ENCODE measurements at places on chromosomes 7 and 10.

GRCh38 chr10:57262892-57263291, 901.8 kb upstream of the ZWINT start:
- no peak for DNase-seq

DNA sequence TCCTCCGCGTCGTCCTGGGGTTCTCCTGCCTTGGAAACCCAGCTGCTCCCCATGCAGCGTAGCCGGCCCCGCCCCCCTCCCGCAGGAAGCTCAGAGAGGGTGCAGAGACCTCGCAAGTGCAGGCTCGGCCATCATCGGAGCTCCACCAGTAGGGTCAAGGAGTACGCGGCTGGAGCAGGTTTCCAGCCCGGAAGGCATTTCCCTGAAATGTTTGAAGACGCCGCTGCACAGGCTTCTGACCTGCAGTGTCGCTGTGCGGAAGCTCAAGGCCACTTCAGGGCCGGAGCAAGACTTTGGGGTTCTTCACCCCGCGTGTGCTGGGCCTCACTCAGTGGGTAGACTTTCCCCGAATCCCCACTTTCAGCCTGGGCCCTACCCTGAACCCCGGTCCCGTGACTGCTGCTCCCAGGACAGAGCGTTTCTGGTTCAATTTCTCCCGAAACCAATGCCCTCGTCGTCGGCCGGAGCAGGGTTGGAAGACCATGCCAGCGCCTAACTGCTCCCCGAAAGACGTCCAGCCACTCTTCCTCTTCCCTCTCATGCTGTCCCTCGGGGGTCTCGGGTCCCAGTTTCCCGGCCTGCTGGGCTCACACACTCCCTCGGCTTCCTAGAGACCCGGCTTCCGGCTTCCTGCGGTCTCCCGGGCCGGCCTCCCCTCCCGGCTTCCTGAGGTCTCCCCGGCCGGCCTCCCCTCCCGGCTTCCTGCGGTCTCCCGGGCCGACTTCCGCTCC, 52.1 kb downstream of the INSIG1 start:
- no peak for DNase-seq

GRCh38 chr10:132040046-132040445, 25.7 kb upstream of the JAKMIP3 start:
- no peak for DNase-seq

- DNase-seq = no peak
Observed at GRCh38 chr10:68756246-68756645, 35.2 kb downstream of the CCAR1 start.

DNA sequence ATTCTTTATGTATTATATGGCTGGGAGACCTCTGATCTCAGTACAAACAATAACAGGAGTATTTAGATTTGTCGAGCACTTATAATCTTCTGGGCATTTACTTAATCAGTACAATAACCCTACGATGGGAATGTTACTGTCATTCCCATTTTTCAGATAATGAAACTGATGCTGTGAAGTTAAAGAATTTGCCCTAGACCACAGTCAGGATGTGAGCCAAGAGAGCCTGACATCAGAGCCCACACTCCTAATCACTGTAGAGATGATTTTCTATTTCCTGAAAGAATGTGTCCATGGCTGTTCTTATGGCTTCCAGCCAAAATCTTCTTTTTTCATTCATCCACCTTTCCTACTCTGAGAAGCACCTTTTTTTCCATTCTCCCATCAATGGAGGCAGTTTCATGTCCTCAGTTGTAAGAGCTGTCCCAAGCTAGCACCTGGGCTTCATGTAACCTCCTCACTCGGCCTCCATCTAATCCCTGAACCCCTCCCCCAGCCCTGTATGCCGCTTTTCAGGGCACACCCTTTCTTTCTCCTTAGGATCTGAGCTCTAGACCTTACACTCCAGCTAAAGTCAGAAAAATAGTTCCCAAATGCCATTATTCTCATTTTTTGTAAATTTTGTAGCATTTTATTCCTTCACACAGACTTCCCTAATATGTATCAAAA, 12.2 kb upstream of the CAV1 start:
- DNase-seq = no peak

- no peak for DNase-seq
Observed at GRCh38 chr10:79185067-79185774, 116.5 kb downstream of the ZMIZ1 start.

DNA sequence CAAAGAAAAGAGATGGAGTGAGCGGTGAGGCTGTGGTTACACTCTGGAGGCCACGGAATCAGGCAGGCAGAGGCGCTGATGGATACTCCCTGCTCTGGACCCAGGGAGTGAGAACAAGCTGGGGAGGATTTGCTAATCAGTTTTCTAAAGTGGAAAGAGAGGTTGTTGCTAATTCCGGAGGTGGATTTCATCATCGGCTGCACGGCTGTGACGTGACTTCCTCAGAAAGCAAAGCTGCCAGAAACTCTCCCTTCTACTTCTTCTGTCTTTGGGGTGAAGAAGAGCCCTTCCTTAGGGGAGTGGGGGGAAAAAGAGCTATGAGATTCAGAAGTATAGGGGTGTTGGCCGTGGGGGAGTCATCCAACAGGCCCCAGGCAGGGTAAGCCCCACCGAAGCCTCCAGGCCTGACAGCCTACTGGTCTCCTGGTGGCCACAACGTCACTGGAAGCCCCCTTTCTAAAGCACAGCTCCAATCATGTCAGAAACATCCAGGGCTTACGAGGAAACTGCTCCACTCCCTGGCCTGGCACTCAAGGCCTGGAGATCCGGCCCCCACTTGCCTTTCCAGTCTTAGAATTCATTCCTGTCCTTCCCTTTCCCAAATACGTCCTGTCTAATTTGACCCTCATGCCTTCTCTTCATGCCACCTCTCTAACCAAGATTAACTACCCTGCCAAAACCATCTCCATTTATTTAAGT, 114.5 kb downstream of the HIP1 start:
- DNase-seq = no peak

GRCh38 chr10:85420501-85421191, 945.9 kb downstream of the GRID1 start:
- no peak for DNase-seq

DNA sequence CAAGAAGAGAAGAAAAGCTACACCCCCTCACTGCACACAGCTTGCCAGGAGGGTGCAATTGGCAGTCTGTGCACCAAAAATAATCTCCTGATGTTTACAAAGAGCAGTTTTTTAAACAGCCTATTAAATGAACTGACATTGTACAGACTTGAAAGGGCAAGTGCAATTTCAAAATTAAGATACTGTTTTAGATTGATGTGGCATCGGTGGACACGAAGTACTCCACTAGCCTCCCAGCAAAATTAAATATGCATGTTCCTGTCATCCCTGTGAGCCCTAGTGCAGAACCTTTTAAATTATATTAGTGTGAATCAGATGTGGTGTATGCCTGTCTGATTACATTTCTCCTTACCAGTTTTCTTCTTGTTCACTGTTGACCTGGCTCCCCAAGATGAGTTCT, 87.9 kb downstream of the WIPF3 start:
- no peak for DNase-seq

- DNase-seq = no peak
Observed at GRCh38 chr7:30278376-30278775, 6.0 kb upstream of the ZNRF2 start.

DNA sequence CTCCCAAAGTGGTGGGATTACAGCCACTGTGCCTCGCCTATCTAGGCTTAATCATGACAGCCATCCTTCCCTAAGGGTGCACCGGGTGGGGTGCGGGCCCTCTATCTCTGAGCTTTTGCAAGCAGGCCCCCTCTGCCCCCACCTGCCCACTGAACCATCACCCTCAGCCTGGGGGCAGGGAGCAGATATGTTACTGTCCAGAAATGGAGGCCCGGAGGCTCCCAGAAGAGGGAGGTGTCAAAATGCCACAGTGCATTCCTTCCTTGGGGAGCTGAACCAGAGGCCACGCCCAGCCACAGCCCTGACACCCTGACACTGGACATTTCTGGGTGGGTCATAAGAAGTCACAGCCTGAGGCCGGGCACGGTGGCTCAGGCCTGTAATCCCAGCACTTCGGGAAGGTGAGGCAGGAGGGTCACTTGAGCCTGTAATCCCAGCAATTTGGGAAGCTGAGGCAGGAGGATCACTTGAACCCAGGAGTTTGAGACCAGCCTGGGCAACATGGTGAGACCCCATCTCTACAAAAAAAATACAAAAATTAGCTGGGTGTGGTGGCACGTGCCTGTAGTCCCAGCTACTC, 129.8 kb upstream of the TNRC18 start:
- DNase-seq = no peak

GRCh38 chr10:101778781-101779543, 3.0 kb upstream of the FGF8 start:
- no peak for DNase-seq

- DNase-seq = no peak
Observed at GRCh38 chr10:1217661-1218060, 161.5 kb downstream of the WDR37 start.

DNA sequence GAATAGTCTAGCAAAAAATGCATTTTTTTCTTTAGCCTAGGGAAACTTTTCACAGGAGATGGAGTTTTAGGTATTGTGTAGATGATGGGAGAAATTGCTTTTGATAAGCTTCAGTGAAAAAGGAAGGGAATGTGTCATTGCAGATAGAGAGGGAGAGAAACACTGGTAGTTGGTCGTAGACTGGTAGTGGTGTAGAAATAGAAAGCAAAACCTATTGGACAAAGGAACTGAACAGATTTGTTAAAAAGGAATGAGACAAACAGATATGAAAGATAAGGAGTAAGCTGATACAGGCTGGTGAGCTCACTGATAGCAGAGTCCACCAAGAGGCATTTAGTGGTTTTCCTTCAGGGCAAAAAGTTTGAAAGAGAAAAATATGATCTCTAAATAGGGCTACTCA, 94.3 kb downstream of the ZEB1 start:
- no peak for DNase-seq

DNA sequence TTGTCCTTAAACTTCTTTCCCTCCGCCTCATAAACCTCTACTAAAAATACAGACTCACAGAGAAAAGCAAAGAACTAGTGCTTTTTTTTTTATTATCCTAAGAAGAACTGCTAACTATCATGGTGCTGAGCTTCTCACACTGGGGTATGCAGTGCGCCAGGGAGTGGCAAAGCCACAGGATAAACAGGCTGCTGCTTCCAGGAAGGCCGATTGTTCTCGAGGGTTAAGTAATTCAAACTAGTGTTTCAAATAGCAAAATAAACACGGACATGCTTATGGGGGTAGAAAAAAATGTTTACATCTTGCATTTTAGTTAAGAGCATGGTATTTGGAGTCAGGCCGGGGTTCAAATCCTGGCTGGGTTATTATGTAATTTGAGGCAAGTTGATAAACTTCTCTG, 157.0 kb downstream of the TAX1BP1 start:
- DNase-seq = no peak

- DNase-seq = no peak
Observed at GRCh38 chr10:95217476-95217875, 23.4 kb downstream of the ACSM6 start.

DNA sequence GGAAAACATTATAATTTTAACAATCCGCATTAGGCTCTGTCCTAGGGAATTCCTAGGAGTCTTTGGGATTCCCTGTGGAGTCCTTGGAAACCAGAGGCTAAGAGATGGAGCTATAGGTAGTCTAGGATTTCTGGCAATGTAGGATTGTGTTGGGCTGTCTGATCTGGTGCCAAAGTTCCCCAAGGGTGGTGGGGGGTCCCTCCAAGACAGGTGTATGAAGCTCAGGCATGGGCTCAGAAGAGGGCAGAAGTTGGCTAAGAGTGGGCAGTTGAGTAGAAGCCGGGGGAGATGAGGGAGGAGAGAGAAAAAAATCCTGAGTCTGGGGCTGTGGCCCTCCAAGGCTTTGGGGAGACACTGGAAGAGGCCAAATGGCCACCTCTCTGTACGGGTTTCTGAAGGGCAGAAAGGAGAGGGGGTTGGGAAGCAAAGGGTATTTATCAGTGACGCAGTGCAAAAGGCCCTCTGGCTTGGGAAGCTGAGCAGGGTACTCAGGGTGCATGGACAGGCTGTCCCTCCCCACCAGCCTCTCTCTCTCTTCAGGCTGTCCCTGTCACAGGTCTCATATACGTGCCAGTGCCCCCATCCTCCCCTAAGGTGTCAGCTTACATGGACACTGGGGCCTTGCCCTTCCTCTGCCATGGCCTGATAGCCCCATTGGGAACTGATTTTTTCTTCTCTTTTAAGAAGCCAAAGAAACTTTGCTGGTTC, 929 bp downstream of the HOXA6 start:
- DNase-seq = peak; percentile 46

- no peak for DNase-seq
Observed at GRCh38 chr10:86580521-86580891, 58.9 kb upstream of the WAPL start.

DNA sequence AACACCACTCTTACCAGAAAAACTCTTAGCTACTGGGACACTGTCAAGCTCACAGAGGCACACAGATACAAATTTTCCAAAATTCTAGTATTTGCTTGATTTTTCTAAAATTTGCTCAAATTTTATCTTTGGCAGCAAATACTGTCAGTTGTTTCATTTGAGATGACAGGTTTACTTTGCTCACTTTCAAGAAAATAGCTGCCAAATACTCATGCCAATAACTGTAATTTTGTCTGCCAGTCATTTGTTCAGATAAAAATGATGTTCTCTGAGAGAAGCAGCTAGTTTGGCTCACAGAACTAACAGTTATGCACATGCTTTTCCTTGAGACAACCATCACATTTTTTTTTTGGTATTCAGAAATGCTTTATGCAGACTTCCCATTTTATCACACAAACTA, 82.8 kb downstream of the LRRC18 start:
- DNase-seq = no peak

DNA sequence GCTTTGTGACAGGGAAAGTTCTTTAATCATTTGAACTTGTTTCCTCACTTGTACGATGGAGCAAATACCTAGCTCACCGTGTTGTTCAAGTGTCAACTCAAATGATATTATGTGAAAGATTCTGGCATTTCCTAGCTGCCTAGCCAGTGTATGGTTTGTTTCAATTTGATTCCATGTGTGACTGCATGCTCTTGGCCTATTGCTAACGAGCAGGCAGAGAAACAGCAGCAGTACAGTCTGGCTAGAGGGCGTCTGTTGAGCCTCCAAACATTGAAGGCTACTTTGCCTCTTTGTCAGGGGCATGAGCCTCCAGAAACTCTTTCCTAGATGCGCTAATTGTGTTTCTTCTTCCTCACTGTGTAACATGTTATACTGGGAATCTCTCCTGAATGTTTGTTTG, 417.4 kb downstream of the EXOC4 start:
- no peak for DNase-seq

DNA sequence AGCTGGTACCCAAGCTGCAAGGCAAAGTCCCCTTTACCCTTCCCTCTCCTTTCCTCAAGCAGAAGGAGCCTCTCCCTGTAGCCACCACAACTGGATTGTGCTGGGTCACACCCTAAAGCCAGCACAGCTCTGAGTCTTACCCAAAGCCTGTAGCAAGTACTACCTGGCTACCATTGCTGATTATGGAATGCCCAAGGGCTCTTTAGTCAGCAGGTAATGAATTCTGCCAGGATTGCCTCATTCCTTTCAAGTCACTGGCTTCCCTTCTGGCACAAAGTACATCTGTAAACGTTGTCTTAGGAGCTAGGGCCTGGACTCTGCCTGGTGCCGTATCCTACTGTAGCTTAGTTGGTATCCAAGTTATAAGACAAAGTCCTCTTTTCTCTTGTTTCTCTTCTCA, 52.0 kb downstream of the FAS start:
- no peak for DNase-seq
